ENCODE measurements at places on chromosomes 11 and 22.

- no peak for DNase-seq
These were observed 16.3 kb downstream of the SUN2 start for GRCh38 chr22:38739300-38740055.

DNA sequence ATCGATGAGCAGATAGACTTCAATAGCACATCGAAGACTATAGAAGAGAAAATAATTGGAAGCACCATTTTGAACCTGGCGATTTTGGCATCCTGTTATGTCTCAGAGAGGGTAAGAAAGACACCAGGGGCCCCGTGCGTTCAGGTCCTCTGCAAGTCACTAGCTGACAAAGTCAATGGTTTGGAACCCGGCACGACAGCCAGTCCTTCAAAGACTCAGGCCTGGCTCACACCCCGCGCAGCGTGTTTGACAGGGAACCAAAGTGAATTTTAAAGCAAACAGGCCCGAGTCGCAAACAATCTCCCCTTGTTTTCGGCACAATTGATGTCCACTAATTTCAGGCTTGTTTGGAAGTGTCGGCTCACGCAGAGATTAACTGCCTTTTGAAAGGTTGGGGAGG is 716.6 kb downstream of the BRD1 start:
- DNase-seq = no peak

DNA sequence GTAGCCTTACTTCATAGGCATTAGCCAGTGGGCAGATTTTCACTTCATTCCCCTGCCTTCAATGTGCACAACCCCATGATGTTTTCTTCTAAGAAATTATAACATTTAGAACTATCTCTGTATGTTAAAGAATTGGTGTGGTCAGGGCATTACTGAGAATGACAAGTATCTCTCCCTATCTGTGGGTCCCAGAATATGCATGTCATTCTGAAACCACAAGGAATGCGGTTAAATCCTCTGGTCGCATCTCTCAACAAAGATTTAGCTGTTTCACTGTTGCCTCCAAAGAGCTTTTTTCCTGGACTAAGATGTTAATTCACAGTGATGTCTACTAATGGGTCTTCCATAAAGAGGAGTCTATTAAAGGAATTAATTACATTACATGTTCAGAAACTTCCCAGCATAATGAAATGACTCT is 62.7 kb downstream of the LIF start:
- DNase-seq = no peak

GRCh38 chr11:116875194-116875593 is 37.8 kb upstream of the APOA1 start:
- DNase-seq = no peak

- DNase-seq = no peak
These were observed 621.4 kb downstream of the BRD1 start for GRCh38 chr22:49206281-49206680.

- no peak for DNase-seq
These were observed 74.4 kb downstream of the SLC1A2 start for GRCh38 chr11:35344681-35345574.

Measured in muscle of back (tissue), 13 donors.